ENCODE measurements at places on chromosomes 12 and 14.

GRCh38 chr12:76450690-76451089 lies 102.5 kb upstream of the BBS10 start:
- no peak for DNase-seq

- no peak for DNase-seq
Observed at GRCh38 chr14:61501714-61502458, 180.5 kb downstream of the PRKCH start.

DNA sequence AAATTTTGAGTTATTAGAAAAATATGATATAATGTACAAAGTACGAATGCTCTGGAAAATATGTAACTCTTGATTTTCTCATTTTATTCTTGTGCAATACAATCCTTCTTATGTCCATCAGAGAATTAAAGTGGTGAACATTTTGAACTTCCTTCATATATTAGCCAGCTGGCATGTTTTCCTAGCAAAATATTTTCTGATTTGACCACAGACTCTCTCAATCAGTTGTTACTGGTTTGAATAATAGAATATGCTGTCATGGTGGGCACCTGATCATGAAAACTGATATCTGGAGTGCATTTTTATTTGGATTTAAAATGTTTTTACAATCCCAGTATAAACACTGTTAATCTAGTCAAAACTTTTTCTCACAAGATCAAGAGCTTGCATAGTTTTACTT lies 24.2 kb downstream of the PARPBP start:
- DNase-seq, result no peak

DNA sequence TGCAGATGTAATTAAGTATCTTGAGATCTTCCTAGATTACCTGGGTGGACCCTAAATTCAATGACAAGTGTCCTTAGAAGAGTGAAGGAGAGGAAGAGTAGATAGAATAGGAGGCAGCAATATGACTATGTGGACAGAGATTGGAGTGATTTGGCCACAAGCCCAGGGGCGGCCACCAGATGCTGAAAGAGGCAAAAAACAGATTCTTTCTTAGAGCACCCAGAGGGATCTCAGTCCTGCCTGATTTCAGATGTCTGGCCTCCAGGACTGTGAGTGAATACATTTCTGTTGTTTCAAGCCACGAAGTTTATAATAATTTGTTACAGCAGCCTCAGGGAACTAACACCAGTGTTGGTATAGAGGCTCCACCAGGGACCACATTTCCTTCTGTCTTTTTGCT lies 67.3 kb downstream of the DACT1 start:
- DNase-seq, result no peak

GRCh38 chr14:75023108-75023507 lies 20.4 kb downstream of the EIF2B2 start:
- no peak for DNase-seq

DNA sequence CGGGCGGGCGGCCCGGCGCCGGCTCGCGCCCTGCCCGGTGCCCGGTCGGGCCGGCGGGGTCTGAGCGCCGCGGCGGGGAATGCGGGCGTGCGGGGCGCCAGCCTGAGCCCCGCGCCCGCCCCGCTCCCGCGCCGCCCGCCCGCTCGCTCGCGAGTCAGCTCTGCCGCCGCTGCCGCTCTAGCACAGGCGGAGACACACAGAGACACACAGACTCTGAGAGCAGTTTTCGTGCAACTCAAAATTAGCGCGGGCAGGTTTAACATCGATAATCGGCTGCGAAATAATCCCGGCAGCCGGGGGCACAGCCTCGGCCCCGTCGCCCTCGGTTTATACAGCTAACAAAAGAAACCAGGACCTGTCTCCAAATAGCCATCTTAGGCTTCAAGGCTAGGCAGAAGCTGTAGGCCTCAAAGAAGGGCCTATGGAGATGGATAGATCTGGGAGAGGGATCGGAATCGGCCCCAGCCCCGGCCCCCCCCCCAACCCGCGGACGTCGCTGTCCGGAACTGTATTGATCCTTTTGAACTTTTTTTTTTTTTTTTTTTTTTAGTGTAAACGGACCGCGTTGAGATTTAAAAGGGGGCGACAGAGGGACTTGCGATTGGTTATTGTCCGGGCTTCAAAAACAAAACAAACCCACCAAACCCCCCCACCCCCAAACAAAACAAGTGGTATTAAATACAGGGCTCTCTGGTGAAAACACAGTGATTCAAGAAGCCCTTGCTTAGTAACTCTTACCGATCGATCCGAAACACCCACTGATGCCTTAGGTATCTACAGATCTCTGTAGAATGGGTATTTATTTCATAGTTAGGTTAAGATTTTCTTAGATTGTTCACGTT lies 1.1 kb downstream of the ARID2 start:
- DNase-seq, result peak; percentile 41

DNA sequence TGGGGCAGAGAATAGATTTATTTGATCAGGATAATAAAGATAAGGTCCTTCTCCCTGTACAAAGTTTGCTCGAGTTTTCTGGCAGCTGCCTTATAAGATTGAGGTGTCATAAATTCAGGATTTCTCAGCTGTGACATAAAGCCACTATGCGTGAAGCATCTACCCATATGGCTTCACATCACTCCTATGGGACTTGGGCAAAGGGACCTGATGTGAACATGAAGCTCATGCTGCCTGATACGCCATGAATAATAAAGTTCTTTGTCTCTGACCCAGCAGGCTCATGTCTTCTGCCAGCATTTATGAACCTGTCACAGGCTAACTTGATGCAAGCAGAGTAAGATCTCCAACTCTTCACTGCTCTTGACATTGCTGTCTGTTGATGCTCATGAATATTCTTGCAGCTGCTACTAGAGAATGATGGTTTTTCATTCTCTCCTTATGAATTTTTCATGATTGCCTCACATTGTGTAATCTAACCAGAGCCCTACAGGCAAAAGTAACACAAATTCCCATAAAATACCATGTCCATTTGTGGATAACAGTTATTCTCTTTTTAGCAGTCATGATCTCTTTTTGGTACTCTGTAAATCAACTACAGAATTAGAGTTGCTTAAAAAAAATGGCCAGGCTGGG lies 49.0 kb upstream of the CPNE8 start:
- DNase-seq, result no peak

DNA sequence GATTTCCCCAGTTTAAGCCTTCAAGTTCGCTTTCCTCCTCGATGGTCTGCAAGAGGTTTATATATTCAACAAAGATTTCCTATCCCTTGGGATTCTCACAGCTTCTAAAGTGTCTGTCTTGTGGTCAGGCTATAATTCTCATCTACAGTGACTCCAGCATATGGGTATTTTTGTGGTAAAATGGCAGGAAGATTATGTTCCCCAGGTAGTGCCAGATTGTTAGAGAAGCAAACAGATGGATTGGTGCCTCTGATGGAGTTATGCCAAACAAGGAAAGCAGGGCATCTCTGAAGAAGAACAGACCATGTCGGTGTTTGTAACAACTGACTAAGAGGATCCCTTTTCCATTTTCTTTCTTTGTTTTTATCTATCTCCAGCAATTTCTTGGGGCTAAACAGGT lies 5.5 kb upstream of the CCDC175 start:
- DNase-seq, result no peak

GRCh38 chr14:20723488-20723887 lies 22.2 kb upstream of the EDDM3A start:
- no peak for DNase-seq
